ENCODE measurements at places on chromosomes 7 and 10.

GRCh38 chr7:21276471-21277035, 151.3 kb upstream of the SP4 start:
- DNase-seq: no peak

DNA sequence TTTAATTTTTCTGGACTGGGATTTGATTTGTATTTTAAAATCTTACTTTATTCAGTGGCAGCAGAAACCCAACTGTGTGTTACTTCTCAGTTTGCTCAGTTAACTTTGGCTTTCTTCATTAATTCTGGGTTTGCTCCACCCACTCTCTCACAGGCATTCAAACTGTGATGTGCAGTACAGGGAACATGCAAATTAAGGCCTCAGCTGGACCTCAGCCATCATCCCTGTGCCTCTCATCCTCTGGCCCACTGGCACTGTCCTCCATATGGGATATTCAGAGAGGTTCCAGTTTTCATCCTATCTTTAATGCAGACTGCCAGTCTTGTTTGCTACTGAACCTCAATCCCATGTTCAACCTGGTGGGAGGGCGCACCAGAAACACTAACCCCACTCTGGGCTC, 743.4 kb upstream of the IGFBP3 start:
- DNase-seq: no peak

GRCh38 chr10:93126483-93127052, 52.9 kb downstream of the CYP26A1 start:
- DNase-seq: no peak

DNA sequence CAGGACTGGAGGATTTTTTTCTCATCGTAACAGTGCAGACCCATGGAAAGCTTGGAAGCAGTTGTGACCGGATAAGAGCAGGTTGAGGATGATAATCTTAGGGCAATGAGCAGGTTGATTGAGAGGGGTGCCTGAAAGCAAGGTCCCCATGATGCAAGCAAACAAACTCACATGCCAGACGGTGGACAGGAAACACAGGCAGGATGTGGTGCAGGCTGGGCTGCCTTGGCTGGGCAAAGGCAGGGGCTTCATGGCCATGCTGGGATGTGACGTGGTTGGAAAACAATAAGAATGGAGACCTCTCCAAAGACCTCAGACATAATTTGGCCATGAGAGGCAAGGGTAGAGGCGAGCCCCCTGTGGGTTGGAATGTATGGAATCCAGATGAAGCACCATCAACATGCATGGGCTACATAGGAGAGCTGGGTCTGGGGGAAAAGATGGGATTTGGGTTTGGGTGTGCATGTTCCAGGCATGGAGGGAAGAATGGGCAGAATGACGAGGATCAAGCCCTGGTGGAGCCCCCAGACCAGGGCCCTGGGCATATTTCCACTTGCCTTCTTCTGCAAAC, 58.3 kb downstream of the IKZF1 start:
- DNase-seq: no peak

- DNase-seq: no peak
Measured at GRCh38 chr10:103917302-103918052, 507 bp downstream of the STN1 start.

DNA sequence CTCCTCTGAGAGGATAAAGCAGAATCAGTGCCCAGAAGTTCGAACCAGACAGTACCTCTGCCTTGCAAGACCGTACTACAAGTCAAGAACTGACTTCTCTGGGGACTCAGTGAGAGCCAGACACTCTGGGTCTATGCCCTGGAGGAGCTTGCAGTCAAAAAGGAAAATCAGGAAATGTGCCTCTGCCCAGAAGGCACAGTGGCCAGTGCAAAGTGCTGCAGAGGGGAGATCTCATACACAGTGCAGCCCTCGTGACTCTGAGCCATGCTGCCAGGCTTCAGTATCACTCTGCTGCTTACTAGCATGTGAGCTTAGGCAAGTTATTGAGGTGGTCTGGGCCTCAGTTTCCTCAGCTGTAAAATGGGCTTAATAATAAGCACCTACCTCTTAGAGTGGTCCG, 144.0 kb upstream of the NPY start:
- DNase-seq: no peak

- DNase-seq: no peak
Measured at GRCh38 chr10:64271983-64272382, 750.8 kb downstream of the REEP3 start.

GRCh38 chr10:6431861-6432260, 148.2 kb downstream of the PRKCQ start:
- DNase-seq: no peak

GRCh38 chr7:150965273-150965830, 12.8 kb downstream of the KCNH2 start:
- DNase-seq: no peak

DNA sequence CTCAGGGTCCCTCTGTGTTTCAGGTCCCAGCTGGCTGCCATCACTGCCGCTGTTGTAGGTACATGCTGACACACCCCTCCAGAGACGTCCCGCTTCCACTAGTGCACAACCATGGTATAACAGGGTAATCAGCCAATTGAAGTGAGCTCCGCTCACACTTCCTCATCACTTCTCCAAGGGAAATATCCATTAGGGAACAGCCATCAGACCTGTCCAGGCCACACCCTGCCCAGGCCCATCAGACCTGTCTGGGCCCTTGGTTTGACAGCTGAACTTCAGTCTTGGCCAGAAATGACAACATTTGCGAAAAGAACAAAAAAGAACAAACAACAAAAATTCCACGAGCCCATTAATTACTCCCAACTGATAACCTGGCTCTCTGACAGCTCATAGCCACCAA, 11.0 kb upstream of the MYH16 start:
- DNase-seq: no peak

DNA sequence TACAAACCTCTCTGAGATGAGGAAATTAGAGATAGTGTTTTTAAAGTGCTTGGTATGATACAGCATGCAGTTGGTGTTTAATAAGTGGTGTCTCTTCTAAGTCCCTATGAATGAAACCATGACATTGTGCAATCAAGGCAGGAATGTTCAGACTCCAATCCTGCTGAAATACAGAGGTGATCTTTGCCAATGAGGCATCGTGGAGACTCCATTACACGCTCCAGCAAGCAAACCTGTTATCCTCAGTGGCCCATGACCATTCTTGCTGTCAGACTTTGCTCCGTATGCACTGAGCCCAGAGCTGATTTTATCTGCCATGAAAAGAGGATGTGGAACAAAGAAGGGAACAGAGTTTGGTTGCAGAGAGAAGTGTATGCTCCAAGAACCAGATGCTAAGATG, 47.3 kb downstream of the CDHR3 start:
- DNase-seq: no peak

- DNase-seq: no peak
Measured at GRCh38 chr10:131820626-131821025, 80.2 kb upstream of the PPP2R2D start.

DNA sequence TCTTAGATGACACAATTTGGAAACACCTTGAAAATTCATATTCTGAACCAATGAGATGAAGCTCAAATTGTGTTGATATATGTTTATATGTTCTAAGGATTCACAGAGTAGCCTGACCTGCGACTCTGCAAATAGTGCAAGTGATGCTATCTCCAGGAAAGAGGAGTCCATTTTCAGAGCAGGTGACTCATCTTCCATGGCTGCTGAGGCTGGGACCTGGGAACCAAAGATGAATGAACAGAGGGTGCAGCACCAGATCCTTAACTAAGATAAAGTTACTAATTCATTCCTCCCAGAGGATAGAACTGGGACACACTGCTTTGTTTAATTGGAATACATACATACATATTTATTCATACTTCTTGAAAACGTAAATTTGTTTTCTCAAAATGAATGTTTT, 240.6 kb upstream of the SEMA3C start:
- peak; percentile 67 for DNase-seq

DNA sequence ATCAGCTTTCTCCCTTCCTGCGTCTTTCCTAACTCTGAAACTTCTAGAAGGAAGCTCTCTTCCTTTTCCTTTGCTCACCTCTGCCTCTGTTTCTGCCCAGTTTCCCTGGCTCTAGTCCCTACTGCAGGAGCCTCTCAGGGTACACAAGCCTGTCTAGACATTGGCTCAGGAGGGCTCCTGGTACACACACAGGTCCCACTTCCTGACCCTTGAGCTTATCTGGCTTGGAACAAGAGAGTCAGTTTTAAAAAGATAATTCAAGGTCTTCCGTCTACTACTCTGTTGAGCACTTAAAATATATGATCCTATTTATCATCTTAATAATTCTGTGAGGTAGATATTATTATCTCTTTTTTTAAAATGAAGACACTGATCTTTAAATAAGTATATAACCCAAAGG, 140.7 kb downstream of the RTKN2 start:
- no peak for DNase-seq

DNA sequence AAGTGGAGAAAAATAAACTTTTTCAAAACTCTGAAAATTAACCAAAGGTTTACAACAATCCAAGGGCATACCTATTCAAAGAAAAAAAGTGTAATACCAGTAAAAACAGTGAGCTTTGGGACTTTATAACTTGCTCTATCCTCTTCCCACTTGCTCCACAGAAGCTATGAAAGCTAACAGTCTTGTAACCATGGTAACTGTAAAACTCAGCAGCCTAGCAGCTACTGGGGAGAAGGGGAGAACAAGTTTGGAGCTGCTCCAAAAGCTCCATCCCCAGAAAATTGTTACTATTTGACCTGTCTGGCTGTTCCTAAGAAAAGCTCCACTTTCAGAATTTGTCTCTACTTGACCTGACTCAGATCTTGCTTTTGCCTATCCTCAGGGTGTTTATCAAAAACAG, 191.5 kb downstream of the OTUD1 start:
- no peak for DNase-seq

DNA sequence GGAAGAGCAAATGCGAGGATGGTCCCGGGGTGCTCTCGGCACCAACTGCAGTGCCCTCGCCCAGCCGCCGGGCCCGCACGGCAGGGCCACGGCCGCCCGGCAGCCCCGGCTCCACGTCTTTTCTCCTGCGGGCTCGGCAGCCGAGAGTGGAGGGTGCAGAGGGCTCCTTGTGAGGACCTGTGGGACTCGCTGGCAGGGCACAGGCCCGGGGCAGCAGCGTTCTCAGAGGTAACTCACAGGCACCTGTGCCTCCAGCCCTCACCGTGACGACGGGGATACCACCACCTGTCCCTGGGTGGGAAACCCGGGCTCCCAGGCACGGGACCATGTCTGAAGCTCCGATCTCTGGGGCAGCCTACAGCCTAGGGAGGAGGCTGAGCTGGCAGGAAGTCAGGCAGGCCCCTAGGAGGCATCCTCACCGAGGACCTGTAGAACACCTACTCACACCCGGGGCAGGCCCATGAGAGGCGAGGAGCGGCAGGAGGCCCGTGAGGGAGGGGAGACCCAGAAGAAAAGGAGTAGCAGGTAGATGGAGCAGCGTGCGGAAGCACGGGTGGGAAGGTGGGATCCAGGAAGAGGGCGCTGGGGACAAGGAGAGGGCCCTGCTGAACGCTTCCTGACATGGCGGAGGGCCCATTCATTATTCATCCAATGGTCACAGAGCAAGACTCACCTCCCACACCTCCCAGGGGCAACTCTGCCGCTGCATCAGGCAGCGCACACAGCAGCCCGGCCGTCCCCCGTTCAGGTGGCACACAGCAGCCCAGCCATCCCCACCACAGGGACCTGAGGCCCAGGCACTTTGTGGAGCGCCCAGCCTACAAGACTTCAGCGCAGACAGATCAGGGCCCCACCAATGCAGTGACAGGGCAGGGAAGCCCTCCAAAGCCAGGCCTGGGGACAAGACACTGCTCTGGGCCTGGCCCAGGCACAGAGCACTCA, 244.9 kb downstream of the MAD1L1 start:
- no peak for DNase-seq

DNA sequence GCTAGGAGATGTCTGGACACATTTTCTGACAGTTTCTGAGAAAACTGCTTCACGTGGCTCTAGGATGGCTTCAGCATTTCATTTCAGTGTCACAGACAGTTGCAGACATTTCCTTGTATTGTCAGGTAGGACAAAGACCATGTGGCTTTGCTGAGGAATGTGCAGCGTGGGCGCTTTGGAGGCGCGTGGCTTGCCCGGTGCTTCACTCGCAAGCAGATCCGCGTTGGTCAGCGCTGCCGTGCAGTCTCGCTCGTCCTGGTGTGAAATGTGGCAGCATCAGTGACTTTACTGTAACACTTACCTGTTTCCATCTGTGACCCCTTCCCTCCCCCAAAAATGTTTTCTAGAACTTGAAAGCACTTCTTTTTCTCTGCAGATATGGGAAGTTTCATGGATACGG, 340.5 kb downstream of the SDK1 start:
- no peak for DNase-seq

GRCh38 chr10:126663880-126664279, 6.6 kb downstream of the C10orf90 start:
- peak; percentile 75 for DNase-seq

- DNase-seq: peak; percentile 43
Measured at GRCh38 chr7:20236790-20237189, 19.6 kb upstream of the MACC1 start.

DNA sequence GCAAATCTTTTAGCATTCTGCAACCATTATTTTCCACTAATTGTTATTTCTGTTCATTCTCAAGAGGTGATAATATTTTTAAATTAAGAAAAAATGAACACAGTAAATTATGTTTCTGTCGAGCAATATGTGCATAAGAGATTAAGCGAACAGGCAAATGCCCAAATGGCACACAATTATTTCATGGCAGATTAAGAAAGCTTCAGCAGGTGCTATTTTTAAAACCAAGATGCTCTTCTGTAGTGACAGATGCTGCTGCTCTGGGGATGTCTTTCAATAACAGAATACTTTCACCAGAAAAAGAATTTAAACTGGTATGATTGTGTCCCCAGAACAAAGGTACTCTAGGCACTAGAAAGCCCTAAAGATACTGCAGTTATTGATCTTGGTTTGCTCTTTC, 412.7 kb upstream of the SORCS1 start:
- DNase-seq: no peak

GRCh38 chr10:59803714-59804113, 50.5 kb upstream of the MRLN start:
- no peak for DNase-seq

GRCh38 chr10:60230892-60231291, 158.8 kb downstream of the ANK3 start:
- peak; percentile 17 for DNase-seq

GRCh38 chr10:10630782-10631181, 386.9 kb upstream of the CELF2 start:
- no peak for DNase-seq

DNA sequence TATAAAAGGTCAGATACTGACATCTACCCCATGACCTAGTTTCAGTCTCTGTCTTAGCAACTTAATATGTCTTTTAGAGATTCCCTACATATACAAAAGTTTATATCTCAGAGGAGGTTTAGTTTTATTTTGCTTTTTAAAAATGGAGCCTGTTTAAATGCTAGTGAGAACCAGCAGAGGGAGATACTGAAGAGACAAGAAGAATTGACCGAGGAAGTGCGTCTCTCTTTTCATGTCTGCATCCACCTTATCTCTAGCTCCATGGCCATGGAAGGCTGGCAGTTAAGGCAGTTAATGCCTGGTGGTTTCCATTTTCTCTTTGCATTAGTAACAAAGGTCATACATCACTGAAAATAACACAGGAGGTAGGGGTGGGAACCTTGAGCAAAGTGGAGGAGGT, 10.7 kb downstream of the SUV39H2 start:
- DNase-seq: no peak

All from LHCN-M2 (cell line).